ENCODE measurements at places on chromosomes 1 and 21.
A peak's percentile ranks its signal among the peaks of the same experiment; 100 is the strongest.

DNA sequence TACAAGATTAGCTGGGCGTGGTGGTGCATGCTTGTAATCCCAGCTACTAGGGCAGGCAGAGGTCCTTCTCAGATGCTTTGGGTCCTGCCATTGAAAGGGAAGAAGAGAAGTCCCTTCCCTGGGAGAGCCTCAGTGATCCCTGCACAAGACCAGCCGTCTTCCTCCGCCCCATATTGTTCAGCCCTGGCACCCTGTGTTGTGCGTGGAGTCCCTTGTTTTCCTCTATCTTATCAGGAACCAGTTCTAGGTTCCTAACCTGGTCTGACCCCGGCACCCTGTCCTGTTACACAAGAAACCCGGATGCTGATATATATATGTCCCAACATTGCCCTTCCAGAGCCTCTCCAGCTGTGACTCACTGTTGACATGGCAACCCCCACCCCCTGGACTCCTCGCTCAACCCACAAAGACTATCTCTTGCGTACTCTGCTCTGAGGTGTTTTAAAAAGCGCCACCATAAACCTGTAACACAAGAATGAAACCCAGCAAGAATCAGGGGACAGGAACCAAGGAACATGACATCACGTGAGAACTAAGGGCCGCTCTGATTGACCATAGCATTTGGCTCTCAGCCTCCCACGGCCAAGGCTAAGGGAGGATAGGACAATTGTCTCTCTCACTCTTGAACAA is 4.8 kb downstream of the MX2 start:
- peak; percentile 73 for DNase-seq

GRCh38 chr21:42414928-42415769 is 11.4 kb downstream of the UBASH3A start:
- DNase-seq, result peak; percentile 78

- DNase-seq, result peak; percentile 13
Observed at GRCh38 chr1:14113841-14114567, 414.0 kb downstream of the PRDM2 start.

DNA sequence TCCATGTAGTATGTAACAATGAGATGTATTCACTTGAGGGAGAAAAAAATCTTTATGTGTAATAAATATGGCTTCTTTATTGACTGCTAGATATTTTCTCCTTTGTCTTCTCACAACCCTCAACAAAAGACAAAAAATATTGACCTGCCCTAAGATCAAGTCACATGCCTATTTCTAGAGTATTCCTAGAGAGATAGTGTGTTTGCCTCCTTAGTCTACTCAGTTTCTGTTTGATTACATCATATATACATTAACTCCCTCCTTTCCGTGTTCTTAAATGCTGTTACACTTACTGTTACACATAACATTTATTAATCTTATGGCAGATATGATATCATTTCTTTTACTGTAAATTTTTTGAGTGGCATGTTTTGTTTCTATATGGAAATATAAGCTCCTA is 281.6 kb upstream of the RGS18 start:
- DNase-seq, result no peak

DNA sequence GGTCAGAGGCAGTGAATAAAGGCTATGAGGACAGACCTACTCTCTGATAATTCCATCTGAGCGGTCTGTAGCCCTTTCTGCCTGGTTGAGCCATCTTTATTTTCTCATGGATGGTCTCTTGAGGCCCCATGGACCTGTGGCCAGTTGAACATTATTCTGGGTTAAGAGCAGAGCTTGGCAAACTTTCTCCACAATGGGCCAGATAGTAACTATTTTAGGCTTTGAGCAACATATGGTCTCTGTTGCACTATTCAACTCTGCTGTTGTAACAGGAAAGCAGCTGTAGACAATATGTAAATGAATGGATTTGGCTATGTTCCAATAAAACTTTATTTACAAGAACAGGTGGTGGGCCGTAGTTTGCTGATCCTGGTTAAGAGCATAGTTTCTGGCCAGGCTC is 62.7 kb downstream of the KAZN start:
- DNase-seq, result no peak

DNA sequence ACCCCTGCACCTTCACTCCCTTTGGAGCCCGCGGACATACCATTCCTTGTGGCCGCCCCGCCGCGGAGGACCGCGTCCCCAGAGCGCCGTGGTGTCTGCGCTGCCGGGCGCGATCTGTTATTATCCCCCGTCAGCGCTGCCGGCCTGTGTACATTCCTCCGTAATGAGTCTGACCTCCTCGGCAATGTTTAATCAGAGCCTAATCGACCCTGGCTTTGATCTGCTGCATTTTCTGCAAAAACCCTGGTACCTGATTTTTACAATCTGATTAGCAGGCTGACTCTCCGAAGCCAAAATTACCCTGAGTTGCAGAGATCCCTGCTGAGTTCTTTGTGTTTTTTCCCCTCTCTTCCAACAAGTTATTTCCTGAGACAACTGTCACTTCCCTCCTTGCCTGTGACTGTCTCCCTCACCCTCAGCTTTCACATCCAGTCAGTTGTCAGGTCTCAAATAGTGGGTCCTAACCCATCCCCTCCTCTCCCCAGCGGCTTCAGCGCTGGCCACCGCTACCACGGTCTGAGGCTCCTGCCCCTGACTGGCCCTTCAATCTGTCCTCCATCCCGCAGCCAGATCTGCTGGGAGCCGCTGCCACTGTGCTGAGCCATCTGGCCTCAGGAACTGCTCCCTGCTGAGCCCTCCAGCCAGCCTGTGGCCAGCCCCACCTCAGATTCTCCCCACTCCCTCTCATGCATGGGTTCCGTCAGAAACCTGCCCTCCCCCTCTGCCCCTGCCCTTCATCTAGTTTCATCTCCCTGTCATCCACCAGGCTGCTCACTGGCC is 53.5 kb downstream of the GLIS1 start:
- peak; percentile 45 for DNase-seq

DNA sequence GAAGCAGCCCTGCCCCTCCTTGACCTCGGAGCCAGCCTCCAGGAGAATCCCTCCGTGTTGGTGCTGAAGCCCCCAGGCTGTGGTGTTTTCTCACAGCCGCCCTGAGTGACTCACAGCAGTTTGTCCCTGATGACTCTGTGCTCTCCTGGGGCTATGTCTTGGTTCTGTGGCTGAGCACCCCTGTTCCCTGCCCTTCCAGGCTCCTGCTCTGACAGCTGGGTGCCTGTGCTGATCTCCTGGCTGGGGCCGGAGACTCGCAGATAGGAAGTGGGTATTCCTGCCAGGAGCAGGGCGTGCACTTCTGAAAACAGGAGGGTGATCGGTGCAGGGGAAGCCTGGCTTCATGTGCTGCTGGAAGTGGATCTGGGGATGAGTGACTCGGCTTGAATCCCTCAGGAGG is 34.5 kb downstream of the POFUT2 start:
- peak; percentile 39 for DNase-seq

DNA sequence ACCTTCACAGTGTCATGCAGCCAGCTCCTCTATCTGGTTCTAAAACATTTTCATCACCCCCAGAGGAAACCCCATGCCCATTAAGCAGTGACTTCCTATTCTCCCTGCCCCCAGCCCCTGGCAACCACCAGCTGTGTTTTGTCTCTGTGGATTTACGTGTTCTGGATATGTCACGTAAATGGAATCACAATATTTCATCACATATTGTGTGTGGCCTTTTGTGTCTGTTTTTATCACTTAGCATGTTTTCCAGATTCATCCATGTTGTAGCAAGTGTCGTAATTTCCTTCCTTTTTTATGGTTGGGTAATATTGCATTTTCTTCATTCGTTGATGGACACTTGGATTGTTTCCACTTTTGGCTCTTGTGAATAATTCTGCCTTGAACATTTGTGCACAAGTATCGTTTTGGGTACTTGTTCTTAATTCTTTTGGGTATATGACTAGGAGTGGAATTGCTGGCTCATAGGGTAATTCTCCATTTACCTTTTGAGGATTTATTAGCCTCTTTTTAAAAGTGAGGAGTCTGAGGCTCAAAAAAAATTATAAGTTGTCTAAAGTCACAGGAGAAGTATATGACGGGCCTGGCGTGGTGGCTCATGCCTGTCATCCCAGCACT is 127.0 kb downstream of the MRPS6 start:
- no peak for DNase-seq

- DNase-seq, result no peak
Observed at GRCh38 chr1:160053548-160054365, 16.2 kb downstream of the KCNJ10 start.

GRCh38 chr1:51237351-51238033 is 1.4 kb downstream of the RNF11 start:
- peak; percentile 69 for DNase-seq

- DNase-seq, result no peak
Observed at GRCh38 chr21:18178509-18178908, 66.1 kb upstream of the CHODL start.

- DNase-seq, result no peak
Observed at GRCh38 chr1:107328087-107328486, 187.2 kb downstream of the NTNG1 start.

DNA sequence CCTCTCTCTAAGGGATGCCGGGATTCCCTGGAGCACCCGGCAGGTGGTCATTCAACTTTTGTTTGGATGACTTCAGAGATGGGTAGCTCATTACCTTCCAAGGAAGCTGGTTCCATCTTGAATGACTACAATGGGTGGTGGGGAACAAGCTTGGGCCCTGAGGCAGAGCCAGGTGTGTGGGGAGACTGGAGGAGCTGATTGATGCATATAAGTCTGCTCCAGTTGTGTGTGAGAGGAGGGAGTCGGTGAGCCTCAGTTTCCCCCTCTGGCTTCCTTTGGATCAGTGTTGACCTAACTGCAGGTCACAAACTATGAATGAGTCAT is 133.8 kb upstream of the ZBTB40 start:
- no peak for DNase-seq

- no peak for DNase-seq
Observed at GRCh38 chr1:61474269-61474817, 250.6 kb downstream of the TM2D1 start.

DNA sequence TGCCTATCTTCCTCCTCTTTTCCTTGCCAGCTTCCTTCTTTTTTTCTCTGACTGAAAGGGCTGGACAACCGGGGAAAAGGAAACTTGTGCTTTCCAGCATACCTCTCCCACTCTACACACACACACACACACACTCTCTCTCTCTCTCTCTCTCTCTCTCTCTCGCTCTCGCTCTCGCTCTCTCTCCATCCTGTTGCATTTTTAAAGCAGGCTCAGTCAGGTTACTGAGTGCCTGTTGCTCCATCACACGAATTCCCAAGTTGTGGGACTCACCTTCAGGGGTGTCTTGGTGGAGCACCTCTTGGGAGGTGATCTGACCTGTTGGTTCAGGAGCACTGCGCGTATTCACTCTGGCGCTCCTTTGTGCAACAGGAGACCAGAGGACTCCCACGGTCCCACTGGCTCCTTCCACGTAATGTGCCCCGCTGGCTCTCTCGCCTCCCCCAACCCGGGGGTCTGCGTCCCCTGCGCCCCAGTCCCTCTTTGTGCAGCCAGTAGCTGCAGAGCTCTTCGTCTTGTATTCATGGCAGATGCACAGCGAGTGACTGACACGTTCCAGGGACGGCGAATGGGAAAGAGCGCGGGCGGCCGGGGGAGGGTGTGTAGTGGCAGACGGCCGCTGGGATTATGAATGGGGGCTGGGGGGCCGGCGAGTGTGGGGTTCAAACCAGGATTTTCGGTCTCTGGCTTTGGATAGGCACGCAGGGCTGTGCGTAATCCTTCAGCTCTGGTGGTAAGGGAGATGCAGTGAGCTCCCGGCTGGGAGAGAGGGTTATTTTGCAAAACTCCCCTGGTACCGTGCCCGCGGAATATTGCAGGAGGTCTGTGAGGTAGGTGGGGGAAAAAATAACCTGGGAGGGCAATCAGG is 660 bp upstream of the PDE4B start:
- DNase-seq, result peak; percentile 24

GRCh38 chr1:8663915-8664329 is 153.5 kb downstream of the RERE start:
- peak; percentile 56 for DNase-seq

DNA sequence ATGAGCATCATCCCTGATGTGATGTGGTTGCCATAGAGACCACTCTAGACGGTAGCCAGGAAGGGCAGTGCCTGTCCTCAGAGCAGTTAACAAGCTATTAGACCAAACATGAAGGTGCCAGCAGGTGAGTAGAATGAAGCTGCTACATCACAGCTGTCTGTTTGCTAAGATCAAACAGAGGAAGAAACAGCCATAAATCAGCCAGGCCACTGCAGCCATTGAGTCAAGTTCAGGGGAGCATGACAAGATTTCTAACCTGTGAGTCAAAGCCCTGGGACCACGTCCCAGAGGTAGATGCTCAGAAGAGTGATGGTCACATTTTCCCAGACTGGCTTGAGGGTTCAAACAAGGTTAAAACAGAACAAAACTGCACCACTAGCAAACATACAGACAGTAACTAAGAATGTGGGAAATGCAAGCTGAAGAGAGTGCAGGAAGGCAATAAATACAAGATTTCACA is 450.6 kb upstream of the DAB1 start:
- DNase-seq, result no peak

DNA sequence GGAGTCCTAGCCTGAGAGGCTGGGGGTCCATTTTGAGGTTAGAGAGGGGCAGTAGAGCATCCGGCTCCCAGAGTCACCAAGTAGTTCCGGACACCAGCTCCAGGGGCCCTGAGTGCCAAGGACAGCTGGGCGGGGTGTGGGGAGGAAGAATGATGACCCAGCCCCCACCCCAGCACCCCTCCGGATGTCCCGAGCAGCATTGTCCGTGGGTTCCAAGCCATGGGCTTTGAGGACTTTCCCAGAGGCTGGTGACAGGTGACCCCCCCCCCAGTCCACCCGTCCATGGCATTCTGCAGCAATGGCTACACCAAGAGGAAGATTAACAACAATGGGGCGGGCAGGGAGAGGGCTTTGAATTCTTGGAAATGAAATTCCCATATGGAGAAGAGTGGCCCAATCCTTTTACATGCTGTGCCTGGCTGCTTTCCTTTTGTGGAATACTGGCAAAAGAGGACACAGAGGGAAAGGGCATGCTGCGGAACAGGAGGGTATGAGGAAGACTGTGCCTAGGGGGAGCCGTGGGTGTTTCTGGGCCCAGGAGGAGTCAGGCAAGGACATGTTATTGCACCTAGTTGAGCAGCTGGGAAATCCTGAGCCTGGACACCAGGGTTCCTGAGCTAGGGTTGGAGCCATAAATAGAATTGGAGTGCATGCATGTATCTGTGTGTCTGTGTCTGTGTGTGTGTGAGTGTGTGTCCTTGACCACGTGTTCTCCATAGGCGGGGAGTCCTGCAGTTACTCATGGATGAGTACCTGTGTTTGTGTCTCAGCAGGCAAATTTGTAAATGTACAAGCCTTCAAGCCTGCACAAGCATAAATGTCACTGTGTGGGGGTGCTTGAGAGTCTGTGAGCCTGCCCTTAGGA is 956 bp downstream of the ATP1A2 start:
- peak; percentile 44 for DNase-seq

Data from IMR-90 (cell line).